Kidney (tissue), 22 donors: ENCODE measurements at places on chromosomes 5 and 9.
A peak's percentile ranks its signal among the peaks of the same experiment; 100 is the strongest.

GRCh38 chr9:86828631-86829030 is 118.7 kb downstream of the GAS1 start:
- DNase-seq, result no peak

DNA sequence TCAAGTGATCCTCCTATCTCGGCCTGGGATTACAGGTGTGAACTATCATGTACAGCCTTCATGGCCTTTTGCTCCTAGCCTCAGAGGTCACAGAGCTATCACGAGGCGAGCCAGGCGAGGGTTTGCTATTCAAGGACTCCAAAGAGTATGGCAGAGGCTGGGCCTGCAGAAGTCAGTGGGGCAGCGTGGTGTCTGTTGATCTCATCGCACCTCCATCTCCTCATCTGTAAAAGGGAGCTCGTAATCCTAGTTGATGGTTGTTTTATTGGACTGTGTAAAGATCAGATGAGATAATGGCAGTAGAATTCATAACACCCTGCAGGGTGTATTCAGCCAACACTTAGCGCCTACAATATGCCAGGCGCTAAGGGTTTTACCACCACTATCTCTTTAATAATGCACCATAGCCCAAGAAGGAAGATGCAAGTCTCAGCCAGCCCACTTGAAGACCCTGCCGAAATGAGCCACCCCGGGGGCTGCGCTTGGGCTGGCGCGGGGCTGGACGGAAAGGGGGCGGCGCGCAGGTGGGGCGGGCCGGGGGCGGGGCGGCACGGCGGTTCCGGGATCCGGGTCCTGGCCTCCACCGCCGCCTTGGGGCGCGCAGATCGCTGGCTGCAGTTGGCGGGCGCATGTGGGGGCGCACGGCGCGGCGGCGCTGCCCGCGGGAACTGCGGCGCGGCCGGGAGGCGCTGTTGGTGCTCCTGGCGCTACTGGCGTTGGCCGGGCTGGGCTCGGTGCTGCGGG is at the start of gene GALNT12:
GALNT12 (plus strand) TSS at position 601 of the 744 bp plus-strand sequence; CDS start at position 630, 29 bp downstream.
- DNase-seq, result peak; percentile 42

DNA sequence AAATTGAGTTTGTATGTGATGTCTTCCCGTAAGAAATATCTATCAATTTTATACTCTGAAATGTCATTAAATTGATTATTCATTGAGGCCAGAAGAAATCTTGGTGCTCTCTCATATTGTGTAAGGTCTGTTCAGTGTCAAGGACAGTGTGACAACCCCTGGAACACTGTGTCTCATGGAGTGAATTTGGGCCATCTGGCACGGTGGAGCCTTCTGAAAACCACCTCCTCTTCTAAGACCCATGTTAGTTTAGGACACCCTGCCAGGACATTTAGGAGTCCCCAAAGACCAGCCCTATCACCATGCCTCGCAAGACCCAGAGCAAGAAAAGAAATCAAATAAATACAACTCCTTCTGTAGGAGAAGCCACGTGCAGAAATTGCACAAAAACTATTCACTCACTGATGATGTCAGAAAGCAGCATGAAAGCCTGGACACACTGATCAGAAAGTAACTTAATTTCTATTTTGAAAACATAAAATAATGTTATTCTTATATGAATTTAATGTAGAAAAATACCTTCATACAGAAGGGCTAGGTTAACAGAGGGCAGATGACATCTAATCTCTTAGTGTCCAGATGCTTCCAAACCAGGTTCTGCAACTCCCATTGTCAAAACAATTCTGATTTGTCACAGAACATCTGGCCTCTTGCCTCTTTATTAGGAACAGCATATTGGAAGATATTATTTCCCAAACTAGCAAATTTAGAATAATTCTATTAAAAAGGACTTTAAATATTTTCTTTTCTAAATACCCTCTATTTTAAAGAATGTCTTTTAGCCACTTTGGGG is 298.8 kb downstream of the NR2F1-AS1 start:
- no peak for DNase-seq

DNA sequence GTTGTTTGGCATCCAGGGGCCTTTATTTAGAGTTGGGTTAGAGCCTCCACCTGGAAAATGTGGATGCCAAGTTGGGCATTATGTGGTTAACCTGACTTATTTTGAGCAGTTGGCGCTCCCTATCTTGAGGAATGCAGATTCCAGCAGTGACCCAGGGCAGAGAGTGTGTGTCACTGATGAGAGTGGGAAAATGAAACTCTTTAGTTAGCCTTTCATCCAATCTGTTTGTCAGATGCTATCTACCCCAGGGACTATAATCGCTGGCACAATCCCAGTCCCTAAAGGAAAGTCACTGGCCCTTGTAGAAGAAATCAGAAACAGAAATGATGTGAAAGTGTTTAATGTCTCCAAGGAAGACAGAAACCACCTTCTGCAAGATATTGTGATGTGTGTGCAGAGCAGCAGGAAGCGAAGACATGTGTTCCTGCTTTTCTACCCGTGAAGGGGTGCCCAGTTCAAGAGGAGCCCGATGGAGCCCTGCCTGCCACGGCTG is 10.2 kb upstream of the STING1 start:
- DNase-seq, result no peak

- DNase-seq, result no peak
Observed at GRCh38 chr5:103327893-103328292, 69.3 kb downstream of the MACIR start.

- no peak for DNase-seq
Observed at GRCh38 chr5:95334900-95335538, 50.1 kb upstream of the MCTP1 start.

DNA sequence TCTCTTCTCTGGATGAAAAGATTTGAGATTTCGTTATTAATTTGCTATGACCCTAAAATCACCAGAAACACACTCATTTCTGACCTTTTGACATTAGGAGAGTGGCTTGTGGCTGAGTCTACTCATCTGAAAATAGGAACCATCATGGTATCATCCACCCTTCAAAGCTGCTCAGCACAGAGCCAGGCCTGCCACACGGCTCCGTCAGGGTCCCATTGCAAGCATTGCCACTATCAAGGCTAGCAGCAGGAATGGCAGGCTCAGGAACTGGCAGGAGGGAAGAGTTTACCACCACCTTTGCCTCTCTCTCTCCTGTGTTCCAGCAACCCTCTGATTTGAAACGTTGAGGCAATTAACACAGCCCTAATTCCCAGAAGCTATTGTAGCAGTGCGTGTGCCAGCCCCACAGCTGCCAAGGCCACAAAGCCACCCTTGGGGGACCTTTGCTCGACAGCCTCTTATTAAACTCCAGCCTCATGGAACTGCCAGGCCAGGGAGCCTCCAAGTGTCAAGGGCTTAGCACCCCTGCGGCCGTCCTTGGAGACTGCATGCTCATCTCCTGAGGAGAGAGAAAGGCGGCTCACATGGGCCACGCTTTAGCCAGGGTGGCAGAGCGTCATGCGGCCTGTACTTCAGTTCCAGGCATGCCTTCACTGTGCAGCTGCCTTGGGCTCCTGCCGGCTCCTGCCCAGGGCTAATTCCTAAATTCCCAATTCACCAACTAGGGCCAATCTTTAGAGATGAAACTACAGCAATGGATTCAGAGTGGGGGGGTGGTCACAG is 145.9 kb downstream of the ROR2 start:
- DNase-seq, result no peak

- peak; percentile 94 for DNase-seq
Observed at GRCh38 chr5:76818844-76819831, at the start of gene F2RL1. Gene F2RL1, plus strand, starts transcription at chr5:76819030. Its CDS starts 153 bp downstream, at chr5:76819183.

DNA sequence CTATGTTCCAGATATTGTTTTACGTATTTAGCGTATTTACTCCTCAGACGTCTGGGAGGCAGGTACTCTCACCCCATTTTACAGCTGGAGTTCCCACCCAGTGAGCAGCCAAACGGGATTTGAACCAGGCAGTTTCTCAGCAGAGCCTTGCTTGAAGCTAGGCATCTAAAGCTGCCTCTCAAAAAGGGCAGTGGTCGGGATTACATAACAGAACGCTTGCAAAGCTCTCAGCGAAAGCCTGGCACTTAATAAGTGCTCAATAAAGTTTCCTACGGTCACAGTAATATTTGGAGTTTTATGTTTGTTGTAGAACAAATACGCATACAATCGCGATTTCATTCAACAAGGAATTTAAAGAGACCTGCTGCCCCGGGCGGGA is 286 bp upstream of the BSPRY start:
- DNase-seq, result no peak

GRCh38 chr5:163363389-163363788 is 74.0 kb upstream of the CCNG1 start:
- no peak for DNase-seq

- no peak for DNase-seq
Observed at GRCh38 chr9:100379862-100380261, 27.1 kb upstream of the TEX10 start.

DNA sequence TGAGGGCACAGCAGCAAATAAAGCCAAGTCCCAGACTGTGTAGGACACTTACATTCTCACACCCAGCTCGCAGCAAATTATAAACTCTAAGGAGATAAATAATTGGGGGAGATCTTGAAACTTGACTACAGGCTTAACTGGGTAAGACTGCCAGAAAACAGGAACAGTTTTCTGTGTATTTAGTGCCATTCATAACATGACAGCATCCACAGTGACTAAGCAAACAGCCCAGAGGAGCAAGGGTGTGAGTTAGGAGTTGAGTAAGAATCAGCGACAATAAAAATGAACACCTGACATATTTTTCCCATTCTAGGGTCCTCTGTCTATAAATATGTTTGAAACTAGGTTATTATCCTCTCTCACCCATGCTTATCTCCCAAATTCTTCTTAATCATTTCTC is 370.9 kb upstream of the WWC1 start:
- DNase-seq, result no peak

DNA sequence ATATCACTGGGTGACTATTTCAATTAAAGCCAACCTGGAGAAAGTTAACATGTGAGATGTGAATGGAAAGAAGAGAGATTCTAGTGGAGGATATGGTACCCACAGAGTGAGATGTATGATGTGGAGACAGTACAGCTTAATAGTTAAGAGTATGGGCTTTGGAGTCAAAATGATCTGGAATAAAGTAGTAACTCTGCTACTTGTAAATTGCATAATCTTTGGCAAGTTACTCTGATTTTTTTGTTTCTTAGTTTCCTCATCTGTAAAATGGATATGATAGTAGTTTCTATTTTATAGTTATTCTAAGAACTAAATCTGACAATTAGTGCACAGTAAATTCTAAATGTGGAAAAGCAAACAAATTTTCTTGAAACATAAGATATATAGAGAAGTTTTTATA is 79.2 kb downstream of the ISOC1 start:
- no peak for DNase-seq

DNA sequence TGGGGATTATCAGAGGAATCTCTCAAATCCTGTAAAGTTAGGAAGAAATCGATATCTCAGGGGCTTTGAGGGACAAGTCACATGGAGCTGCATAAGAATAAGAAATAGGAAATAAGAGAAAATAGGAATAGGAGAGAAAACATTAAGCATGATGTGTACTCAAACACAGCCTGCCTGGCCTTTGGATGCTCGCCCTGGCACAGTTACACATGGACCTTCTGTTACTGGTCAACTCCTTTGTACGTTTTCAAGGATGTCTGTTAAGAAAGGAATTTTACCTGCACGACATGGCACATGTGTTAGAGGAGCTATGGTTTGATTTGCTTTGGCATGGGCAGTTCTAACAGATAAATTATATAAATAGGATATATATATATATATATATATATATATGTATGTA is 321.2 kb downstream of the CDH12 start:
- DNase-seq, result no peak

DNA sequence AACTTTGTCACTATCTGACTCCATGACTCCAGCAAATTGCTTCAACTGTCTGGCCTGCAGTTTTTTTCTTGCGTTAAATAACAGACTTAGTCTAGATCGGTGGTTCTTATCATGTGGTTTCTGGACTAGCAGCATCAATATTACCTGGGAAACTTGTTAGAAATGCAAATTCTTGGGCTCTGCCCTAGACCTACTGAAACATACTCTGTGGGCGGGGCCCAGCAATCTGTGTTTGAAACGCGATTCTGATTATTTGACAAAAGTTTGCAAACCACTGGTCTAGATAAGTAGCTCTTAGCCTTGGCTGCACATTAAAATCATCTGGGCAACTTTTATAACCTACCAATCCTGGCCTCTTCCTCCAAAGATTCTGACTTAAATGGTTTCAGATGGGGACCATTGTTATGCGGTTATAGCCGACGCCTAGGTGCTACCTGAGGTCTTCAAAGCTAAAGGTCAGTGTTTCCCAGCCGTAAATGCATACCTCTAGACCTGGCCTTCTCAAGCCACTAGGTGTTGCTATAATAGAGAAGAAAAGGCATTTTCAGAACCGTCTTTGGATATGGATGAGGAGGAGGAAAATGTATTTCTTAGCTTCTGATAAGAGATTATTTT is 74.0 kb downstream of the C9orf85 start:
- DNase-seq, result no peak

GRCh38 chr5:151556806-151557205 is 34.3 kb downstream of the FAT2 start:
- no peak for DNase-seq

DNA sequence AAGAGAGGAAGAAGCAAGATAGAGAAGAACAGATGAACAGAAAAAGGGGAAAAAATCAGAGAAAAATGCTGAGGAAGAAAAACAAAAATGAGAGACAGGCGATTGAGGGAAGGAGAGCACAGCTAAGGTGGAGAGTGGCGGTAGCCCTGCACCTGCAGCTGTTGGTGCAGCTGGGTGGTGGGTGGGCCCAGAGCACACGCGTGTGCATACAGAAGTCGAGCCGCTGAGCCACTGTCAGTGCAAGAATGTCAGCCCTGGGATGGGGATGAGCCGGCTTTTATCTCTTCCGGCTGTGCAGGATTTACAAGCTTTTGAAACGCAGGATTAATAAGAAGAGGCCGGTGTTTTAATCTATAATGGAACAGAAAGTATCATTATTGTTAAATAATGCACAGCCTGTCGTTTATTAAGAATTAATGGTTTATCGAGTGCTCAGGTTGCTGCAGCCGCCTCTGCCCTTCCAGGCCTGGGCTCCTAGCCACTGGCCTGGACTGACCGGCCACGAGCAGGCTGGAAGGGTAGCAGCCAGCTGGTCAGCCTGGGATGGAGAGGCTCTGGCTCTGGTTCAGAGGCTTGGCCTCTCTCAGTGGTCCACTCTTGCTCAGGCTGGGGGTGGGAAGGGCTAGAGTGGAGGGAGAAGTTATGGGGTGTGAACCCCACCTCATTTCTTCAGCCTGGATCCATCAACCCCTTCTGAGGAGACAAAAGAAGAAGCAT is 68.7 kb downstream of the PCDH1 start:
- DNase-seq, result no peak

DNA sequence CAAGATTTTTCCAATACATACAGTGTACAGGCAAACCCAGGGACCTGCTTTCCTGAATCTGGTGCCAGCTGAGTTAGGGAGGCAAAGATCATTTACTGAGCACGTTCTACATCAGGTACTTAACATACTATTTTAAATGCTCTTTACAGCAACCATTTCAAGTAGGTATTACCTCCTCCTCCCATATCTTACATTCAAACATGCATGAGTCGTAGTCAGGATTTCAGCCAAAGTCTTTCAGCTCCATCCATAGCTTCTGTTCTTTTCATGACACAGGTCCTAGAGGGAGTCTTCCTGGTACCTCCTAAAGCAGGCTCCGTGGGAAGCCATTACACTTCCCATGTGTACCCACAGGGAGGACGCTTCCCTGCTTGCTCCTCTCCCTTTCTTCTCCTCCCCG is 11.7 kb downstream of the KCNV2 start:
- no peak for DNase-seq
